Astrocyte (in vitro differentiated cells and primary cell): ENCODE measurements at places on chromosomes 16 and 17. TPM values are rescaled to one million over a fixed set of nuclear protein-coding genes. Genes with fewer than 3 reads are reported as not detected.
A peak's percentile ranks its signal among the peaks of the same experiment; 100 is the strongest.

TP53TG3 gene
- total RNA-seq: not detected in 2 replicates

CCDC40 gene
- 5.0 and 7.0 TPM in 2 replicates for total RNA-seq

ACACA gene
- 74.3 and 88.3 TPM in 2 replicates for total RNA-seq

CSHL1 gene
- not detected in 2 replicates for total RNA-seq

CES3 gene
- total RNA-seq: 0.77 and 1.5 TPM in 2 replicates

- DNase-seq: no peak
- no peak overlapping the region for H3K27ac ChIP-seq
Measured at GRCh38 chr17:18626152-18626870, 17.9 kb downstream of the TBC1D28 start.

GRCh38 chr17:45228763-45229539, 7.3 kb downstream of the FMNL1 start:
- H3K36me3 ChIP-seq: no peaks in the 10 kb centered on the region
- H3K27me3 ChIP-seq: no peaks in the 10 kb centered on the region
- peaks cover 17% of the 10 kb centered on the region for H3K4me1 ChIP-seq
- H3K4me3 ChIP-seq: no peak overlapping the region
- H3K27ac ChIP-seq: no peak overlapping the region

DNA sequence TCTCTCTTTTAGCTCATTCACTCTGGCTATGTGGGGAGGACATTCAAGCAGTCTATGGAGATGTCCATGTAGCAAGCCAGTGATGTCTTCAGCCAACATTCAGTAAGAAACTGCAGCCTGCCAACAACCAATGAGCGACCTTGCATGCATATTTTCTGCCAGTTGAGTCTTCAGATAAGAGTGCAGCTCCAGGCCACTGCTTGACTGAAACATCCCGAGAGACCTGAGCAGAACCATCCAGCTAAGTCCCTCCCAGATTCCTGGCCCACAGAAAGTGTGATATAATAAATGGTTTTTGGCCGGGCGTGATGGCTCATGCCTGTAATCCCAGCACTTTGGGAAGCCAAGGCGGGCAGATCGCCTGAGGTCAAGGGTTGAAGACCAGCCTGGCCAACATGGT, 10.5 kb upstream of the C17orf58 start:
- H3K27ac ChIP-seq: no peak overlapping the region
- no peaks in the 10 kb centered on the region for H3K4me1 ChIP-seq
- no peaks in the 10 kb centered on the region for H3K27me3 ChIP-seq
- H3K4me3 ChIP-seq: no peak overlapping the region
- DNase-seq: no peak
- H3K36me3 ChIP-seq: no peaks in the 10 kb centered on the region

DNA sequence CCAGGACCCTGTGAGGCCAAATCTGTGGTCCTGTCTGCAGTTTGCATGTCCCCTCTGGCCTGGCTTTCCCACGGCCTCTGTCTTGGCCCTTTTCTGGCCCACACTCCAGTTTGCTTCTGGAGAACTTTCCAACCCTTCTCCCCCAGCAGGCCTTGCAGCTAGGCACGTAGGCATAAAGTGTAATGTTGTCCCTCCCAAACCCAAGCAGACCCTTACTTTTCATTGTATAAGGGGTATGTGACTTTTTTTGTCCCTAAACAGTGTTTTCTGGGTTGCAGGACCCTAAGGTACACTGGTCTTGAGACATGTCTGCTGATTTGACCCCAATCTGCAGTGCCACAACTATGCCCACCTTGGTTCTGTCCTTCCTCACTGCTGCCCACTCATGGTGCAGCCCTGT, 15.6 kb upstream of the SMPD3 start:
- H3K36me3 ChIP-seq: no peaks in the 10 kb centered on the region
- H3K4me1 ChIP-seq: no peaks in the 10 kb centered on the region
- no peak overlapping the region for H3K4me3 ChIP-seq
- DNase-seq: no peak
- H3K27me3 ChIP-seq: peaks cover 10% of the 10 kb centered on the region
- no peak overlapping the region for H3K27ac ChIP-seq

DNA sequence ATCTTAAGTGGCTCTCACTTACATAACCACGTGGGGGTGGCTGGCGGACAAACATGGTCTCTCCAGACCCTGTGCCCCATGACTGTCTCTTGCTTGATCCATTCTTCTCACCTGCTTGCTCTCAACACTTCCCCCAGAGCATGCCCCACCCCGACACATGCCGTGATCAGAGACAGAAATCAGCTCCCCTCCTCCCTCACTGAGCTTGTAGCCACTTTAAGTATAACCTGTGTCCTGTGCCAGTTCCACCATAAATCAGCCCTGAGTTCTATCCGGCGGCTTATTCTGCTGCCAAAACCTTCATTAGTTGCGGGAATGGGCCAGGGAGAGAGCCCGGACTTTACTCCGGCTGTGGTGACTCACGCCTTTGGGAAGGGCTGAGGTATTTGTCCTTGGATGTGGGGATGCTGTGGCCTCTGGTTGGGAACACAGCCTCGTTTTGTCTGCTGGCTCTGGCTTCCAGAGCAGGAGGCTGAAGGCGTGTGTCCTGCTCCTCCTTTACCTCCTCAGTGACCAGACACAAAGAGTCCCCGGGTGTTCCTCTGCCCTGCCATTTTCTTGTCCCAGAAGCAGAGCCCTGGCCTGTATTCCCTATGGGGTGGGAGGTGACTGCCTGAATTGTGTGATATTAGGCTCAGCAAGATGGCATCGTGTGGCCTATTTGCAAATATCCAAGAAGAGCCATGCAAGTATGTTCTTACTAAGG, 21.1 kb downstream of the ANKRD40 start:
- peak overlapping the region; percentile 11 for H3K27ac ChIP-seq
- DNase-seq: peak; percentile 90
- peaks cover 31% of the 10 kb centered on the region for H3K4me1 ChIP-seq
- no peak overlapping the region for H3K4me3 ChIP-seq

DNA sequence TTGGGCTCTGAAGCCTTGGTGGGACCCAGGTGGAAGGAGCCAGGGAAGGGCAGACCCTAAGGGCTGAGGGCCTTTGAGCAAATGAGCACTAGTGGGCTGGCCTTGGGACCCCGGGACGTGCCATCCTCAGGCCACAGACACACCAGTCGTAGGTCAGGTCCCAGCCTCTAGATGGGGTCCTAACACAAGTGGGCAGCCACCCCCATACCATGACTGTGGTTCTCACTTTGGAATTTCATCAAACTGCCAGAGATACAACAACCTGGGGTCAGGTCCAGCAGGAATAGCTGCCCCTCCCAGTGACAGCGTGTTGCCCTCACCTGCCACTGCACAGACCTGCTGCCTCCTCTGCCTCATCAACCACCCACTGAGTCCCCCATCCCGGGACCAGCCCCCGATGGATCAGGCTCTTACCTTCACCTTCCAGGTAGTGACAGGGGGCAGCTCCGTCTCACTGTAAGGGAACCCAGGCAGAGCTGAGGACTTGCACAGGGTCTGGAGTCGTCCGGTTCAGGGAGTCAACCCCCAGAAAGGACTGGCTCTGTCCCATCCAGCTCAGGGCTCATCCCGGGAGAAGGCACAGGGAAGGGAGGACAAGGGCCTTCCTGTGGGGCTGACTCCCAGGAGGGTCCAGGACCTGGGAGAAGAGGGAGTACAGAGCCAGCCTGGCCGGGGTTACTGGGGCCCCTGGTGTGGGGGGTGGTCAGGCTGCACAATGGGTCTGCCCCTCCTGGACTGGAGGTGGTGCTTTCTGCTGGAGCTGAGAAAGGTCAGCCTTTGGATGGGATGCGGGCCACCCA, 40.0 kb downstream of the LGALS9 start:
- no peaks in the 10 kb centered on the region for H3K27me3 ChIP-seq
- H3K36me3 ChIP-seq: no peaks in the 10 kb centered on the region
- H3K4me1 ChIP-seq: no peaks in the 10 kb centered on the region
- DNase-seq: no peak
- H3K4me3 ChIP-seq: no peak overlapping the region
